Neural progenitor cell (in vitro differentiated cells): ENCODE measurements at places on chromosomes 1 and 21. TPM values are rescaled to one million over a fixed set of nuclear protein-coding genes. Genes with fewer than 3 reads are reported as not detected.

KCNK2 gene
- total RNA-seq = 0.50 and 1.1 TPM in 2 replicates

DCST1 gene
- not detected in 2 replicates for total RNA-seq

FMO4 gene
- 3.9 and 8.3 TPM in 2 replicates for total RNA-seq

NFIA gene
- 1.7 and 5.3 TPM in 2 replicates for total RNA-seq

UBL4B gene
- total RNA-seq = not detected in 2 replicates

RXRG gene
- not detected in 2 replicates for total RNA-seq

LRRC38 gene
- not detected in 2 replicates for total RNA-seq

STUM gene
- 0.19 TPM in 1 of 2 replicates, not detected in the other for total RNA-seq

BARHL2 gene
- total RNA-seq = not detected in 2 replicates

- H3K27ac ChIP-seq = no peak overlapping the region
- H3K4me3 ChIP-seq = peak overlapping the region; percentile 41
- no peaks in the 10 kb centered on the region for H3K4me1 ChIP-seq
- no peaks in the 10 kb centered on the region for H3K36me3 ChIP-seq
Observed at GRCh38 chr21:37675202-37675801, 241.0 kb downstream of the KCNJ6 start.

DNA sequence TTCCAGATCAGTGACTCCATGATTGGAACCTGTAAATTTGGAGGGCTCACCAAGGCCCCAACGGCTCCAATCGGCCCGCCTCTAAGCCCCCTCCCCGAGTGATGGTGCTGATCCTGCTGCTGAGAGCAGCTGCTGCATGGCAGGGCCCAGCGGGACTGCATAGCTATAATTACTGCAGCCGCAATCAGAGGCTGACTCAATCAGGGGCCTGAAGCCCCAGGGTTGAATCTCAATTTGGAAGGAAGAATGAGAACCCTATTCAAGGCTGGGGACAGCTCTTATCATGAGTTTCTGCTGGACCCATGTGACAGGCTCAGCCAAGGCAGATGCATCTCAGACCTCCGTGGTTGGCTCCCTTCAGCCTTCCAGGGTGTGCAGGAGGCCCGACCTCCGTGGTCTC, 42.8 kb upstream of the MAGOH start:
- no peak for DNase-seq
- H3K4me1 ChIP-seq = peaks cover 1% of the 10 kb centered on the region
- no peaks in the 10 kb centered on the region for H3K36me3 ChIP-seq
- H3K27ac ChIP-seq = no peak overlapping the region
- no peak overlapping the region for H3K4me3 ChIP-seq

DNA sequence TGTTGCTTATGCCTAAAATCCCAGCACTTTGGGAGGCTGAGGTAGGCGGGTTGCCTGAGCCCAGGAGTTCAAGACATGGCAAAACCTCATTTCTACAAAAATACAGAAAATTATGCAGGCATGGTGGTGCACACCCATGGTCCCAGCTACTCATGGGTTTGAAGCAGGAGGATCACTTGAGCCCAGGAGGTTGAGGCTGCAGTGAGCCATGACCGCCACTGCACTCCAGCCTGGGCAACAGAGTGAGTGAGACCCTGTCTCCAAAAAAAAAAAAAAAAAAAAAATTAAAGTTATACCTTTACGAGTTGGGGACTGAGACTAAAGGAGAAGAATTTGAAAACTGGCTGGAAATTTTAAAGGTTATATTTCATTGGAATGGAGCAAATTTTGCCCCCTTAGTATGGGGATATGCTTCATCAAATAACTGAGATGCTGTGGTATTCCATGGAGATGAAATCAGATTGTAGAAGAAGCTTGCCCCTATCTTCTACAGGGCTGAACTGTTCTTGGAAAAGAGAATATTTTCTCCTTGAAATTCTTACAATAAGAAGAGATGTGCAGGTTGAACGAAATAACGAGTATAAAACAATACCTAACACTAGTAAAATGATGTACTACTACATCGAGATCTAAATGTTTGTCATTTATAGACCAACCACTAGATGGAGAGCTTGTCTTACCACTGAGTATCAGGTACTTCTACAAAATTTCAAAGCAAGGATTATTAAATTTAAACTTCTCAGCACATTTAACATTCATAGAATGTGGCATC, 34.9 kb upstream of the SCYL3 start:
- H3K4me3 ChIP-seq = no peak overlapping the region
- H3K4me1 ChIP-seq = no peaks in the 10 kb centered on the region
- H3K36me3 ChIP-seq = no peaks in the 10 kb centered on the region
- H3K27me3 ChIP-seq = no peaks in the 10 kb centered on the region
- H3K27ac ChIP-seq = no peak overlapping the region

- no peak overlapping the region for H3K27ac ChIP-seq
- no peaks in the 10 kb centered on the region for H3K36me3 ChIP-seq
- H3K4me3 ChIP-seq = no peak overlapping the region
- no peaks in the 10 kb centered on the region for H3K27me3 ChIP-seq
- no peak for DNase-seq
- peaks cover 7% of the 10 kb centered on the region for H3K4me1 ChIP-seq
Observed at GRCh38 chr21:35831230-35831629, 229.1 kb downstream of the SETD4 start.

GRCh38 chr1:77639557-77640069, 42.8 kb downstream of the ZZZ3 start:
- H3K27ac ChIP-seq = no peak overlapping the region
- no peak for DNase-seq
- H3K27me3 ChIP-seq = no peaks in the 10 kb centered on the region
- H3K4me1 ChIP-seq = no peaks in the 10 kb centered on the region
- H3K36me3 ChIP-seq = peaks cover 1% of the 10 kb centered on the region

DNA sequence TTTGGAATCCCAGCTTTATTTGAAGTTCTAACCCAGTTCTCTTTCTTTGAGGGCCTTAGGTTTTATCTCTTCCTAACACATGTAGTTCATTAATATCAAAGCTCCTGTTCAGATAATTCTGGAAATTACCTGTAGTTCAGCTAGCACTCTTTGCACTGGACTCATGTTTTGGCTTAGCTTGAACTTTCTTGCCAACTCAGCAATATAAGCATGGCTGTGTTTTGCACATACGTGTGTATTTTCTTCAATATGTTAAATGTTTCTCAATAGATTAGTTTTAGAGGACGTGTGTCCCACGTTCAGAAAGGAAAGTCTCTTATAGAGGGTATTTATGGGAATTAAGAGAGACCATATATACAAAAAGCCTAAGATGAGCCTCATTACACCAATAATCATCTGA, 271.8 kb upstream of the USP25 start:
- H3K4me1 ChIP-seq = peaks cover 10% of the 10 kb centered on the region
- H3K27ac ChIP-seq = no peak overlapping the region
- DNase-seq = no peak
- H3K36me3 ChIP-seq = no peaks in the 10 kb centered on the region
- H3K4me3 ChIP-seq = no peak overlapping the region

DNA sequence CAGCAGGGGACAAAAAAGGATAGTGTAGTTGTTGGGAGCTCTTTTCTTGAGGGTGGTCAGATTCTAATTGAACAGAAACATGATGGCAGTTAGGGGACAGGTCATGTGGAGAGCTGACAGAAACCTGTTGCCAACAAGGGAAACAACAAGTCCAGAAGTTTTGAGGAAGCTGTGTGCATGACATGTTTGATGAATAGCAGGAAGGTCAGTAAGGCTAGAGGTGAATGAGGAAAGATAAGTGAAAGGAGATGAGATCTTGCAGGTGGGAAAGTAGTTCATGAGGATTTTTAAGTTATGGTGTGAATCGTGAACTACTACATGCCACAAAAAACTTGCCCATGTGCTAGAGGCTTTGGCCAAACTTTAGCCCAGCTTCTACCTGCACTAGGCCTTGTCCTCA, 1817.4 kb downstream of the MRPL39 start:
- no peaks in the 10 kb centered on the region for H3K4me1 ChIP-seq
- no peak overlapping the region for H3K27ac ChIP-seq
- no peaks in the 10 kb centered on the region for H3K27me3 ChIP-seq
- DNase-seq = no peak
- H3K36me3 ChIP-seq = no peaks in the 10 kb centered on the region

DNA sequence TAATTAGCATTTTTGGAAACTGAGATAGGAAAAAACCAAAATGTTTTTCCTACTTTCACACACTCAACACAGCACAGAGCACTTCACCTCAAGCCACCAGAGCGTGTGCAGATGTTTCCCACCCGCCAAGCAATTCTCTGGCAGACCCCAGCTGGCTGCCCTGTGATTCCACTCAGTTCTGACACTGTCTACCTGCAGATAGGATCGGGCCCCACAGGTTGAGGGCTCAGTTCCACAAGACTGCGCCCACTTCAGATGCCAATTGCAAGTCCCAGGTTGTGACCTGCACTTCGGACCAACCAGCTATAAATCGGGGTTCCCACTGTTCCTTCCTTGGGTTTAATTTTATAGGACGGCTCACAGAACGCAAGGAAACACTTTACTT, 9.9 kb downstream of the KIAA1614 start:
- no peak for DNase-seq
- H3K27ac ChIP-seq = peak overlapping the region; percentile 71
- H3K36me3 ChIP-seq = no peaks in the 10 kb centered on the region
- H3K4me1 ChIP-seq = peaks cover 72% of the 10 kb centered on the region
- no peak overlapping the region for H3K4me3 ChIP-seq
- no peaks in the 10 kb centered on the region for H3K27me3 ChIP-seq

- no peak overlapping the region for H3K4me3 ChIP-seq
- no peak for DNase-seq
- H3K27ac ChIP-seq = no peak overlapping the region
- H3K27me3 ChIP-seq = peaks cover 56% of the 10 kb centered on the region
- H3K36me3 ChIP-seq = no peaks in the 10 kb centered on the region
- peaks cover 16% of the 10 kb centered on the region for H3K4me1 ChIP-seq
Observed at GRCh38 chr1:204192589-204193352, 3.5 kb downstream of the KISS1 start.

DNA sequence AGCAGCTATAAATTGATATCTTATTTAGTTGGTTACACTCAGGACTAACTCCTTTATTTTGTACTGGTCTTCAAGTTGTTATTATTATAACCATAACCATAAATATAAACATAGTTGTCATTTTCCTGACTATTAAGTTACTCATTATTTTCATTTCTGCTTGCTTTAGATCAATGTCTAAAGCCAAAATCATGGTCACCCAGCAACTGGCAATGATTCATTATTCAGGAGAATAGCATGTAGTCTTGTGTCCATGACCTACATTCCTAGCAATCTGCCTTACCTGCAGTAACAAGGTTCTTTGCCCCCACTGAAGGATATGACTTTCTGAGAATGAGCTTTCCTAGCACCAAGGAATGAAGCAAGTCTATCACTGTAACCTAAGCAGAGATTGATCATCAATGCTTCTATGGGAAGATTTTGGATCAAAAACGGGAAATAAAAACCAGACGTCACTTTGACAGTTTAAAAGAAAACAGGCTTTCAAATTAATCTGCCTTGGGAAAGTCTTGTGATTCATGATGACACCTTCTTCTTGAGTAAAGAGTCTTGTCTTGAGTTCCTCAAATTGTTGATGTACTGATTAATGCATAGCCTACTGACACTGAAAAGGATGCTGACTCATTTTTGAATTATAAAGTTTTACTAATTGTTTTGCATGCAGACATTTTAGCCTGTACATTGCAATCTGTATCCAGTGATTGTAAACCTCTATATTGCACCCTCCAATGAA, 203.3 kb upstream of the IVNS1ABP start:
- DNase-seq = no peak
- no peaks in the 10 kb centered on the region for H3K36me3 ChIP-seq

GRCh38 chr1:182392050-182393028, 749 bp upstream of the GLUL start:
- peak overlapping the region; percentile 90 for H3K27ac ChIP-seq
- peaks cover 9% of the 10 kb centered on the region for H3K36me3 ChIP-seq
- no peak for DNase-seq
- H3K27me3 ChIP-seq = no peaks in the 10 kb centered on the region
- H3K4me3 ChIP-seq = peak overlapping the region; percentile 100
- H3K4me1 ChIP-seq = peaks cover 46% of the 10 kb centered on the region

DNA sequence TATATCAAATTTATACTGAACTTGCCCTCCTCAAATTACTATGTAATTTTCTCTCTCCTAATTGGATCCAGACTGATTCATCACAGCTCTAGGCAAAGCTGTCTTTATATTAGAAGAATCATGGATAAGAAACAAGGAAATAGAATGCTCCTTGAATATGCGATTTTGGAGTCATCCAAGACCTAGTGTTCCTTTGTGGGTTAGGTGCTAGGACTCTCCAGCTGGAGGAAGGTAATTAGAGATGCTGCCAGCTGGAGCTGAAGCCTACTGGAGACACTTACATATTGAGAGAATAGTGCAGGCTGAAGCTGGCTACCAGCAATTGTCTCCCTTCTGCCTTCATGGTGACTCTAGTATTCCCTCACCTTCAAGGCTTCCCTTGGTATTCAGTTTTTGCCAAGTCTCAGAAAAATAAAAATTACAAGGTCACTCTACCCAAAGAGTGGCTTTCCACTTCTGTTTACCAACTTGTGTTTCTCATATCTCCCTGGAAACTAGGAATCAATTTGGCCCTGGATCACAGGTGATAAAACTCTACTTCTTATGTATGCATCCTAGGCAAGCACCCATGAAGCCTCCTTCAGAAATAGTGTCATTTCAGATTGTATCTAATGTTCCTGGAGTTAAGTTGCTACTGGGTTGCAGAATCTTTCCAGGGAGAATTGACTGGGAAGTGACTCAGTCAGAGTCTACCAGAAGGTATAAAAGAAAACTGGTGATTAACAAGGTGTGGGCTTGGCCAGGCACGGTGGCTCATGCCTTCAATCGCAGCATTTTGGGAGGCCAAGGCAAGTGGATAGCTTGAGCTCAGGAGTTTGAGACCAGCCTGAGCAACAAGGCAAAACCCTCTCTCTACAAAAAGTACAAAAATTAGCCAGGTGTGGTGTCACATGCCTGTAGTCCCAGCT, 24.4 kb upstream of the DOCK7 start:
- H3K27me3 ChIP-seq = no peaks in the 10 kb centered on the region
- no peaks in the 10 kb centered on the region for H3K36me3 ChIP-seq
- no peak overlapping the region for H3K27ac ChIP-seq
- DNase-seq = no peak
- H3K4me3 ChIP-seq = no peak overlapping the region
- H3K4me1 ChIP-seq = no peaks in the 10 kb centered on the region

DNA sequence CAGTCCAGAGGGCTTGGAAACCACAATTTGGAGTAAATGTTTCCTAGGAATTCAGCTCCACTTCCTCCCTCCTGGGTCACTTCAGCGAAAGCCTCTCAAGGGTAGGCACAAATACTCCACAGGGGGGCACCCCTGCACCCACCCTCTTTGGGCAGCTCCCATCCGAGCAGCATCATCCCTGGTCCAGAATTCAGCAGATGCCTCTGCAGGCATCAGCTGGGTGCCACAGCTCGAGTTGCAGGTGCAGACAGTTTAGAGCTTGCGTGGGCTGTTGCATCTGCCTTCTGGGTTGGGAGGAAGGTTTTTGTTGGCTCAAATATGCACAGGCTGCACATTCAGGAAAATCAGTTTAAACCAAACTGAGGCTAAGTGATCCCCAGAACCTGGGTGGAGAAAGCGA, 25.0 kb downstream of the KANK4 start:
- H3K36me3 ChIP-seq = no peaks in the 10 kb centered on the region
- no peak overlapping the region for H3K27ac ChIP-seq
- DNase-seq = peak; percentile 45
- peaks cover 12% of the 10 kb centered on the region for H3K4me1 ChIP-seq
- no peak overlapping the region for H3K4me3 ChIP-seq
